ENCODE measurements at places on chromosomes 1 and 21.

GRCh38 chr1:168452329-168452728 lies 91.5 kb downstream of the XCL2 start:
- no peak for DNase-seq

- peak; percentile 74 for DNase-seq
Observed at GRCh38 chr1:154955718-154956543, at the start of gene PBXIP1. Gene PBXIP1 (minus strand): TSS chr1:154956099. CDS start chr1:154953721, 2,378 bp downstream.

DNA sequence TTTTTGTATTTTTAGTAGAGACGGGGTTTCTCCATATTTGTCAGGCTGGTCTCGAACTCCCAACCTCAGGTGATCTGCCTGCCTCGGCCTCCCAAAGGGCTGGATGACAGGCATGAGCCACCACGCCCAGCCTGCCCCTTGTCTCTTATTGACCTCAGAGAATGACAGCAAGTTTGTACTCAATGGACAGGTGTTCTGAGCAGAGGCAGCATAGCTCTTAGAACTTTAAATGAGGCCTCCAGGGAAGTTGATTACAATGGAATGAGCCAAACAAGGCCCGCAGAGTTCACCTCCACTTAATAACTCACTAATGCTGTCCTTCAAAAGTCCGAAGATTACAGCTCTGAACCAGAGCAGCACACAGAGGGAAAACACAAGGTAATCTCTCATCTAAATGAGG lies 10.9 kb downstream of the TMPRSS2 start:
- DNase-seq = no peak

GRCh38 chr21:46295996-46296752 lies 10.0 kb downstream of the YBEY start:
- peak; percentile 74 for DNase-seq

DNA sequence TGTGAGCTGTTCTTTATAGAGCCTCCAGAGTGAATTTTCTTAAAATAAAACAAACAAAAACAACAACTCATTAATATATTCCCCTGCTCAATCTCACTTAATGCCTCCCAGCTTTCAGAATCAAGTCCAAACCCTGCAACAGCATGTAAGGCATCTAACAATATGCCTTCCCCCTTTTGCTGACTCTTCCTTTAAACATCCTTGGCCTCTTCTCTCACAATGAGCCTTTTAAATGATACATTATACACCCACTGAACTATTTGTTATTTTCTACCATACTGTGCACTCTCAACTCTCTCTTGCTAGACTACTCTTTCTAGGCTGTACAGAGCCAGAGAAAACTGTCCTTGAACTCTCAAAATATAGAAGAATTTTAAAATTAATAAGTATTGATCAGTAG lies 115.2 kb upstream of the SNX7 start:
- DNase-seq = no peak

DNA sequence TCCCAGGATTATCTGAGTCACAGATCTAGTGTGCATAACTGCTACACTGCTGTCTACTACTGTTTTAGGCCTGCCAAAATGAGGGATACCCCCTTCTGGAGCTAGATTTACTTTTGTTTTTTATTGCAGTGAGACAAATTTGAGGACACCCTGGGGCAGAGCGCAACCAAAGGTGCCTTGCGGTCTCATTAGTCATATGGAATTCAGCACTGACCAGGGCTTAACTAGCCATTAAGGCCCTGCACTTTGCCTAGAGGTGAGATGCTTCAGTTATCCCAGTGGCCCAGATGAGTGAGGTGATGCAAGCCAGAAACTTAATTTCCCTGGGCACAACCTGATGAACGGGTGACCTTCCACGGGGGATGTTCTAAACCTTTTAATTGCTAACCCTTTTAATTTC lies 998 bp upstream of the SPAG17 start:
- DNase-seq = no peak

DNA sequence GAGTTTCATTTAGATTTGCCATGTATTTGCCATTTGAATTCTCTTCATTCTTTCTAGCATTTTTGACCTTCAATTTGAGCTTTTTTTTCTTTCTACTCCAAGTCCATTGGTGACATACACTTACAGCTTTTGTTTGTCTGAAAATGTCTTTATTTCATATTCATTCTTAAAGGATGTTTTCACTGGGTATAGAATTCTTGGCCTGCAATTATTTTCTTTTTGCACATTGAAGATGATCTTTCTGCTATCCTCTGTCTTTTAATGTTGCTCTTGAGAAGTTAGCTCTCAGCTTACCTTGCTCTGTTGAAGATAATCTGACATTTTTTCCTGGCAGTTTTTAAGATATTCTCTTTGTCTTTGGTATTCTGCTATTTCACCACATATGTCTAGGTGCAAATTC lies 16.6 kb upstream of the TINAGL1 start:
- DNase-seq = no peak

DNA sequence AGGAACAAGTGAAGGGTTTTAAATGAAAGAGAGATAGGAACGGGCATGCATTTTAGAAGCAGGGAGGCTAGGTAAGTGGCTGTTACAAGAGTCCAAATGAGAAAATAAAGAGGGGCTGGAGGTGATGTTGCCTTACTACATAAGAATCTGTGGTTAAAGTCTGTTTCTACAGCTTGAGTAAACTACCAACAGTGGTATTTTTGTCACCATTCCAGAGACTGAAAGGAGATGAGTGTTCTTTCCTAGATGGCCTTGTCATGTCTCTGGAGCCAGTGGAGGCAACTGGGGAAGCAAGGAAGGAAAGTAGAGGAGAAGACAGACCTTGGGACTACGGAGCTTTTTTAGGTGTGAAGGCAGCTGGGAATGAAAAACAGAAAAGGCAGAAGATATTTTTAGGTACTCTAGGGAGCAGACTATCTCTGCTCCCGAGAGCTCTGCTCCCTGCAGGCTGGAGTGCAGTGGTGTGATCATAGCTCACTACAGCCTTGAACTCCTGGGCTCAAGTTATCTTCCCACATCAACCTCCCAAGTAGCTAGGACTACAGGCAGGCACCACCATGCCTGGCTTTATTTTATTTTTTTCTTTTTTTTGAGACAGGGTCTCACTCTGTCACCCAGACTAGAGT lies 12.2 kb downstream of the HDAC1 start:
- no peak for DNase-seq

- DNase-seq = no peak
Observed at GRCh38 chr1:98854137-98854536, 150.5 kb downstream of the PLPPR5 start.

GRCh38 chr1:223256034-223256433 lies 107.9 kb downstream of the SUSD4 start:
- no peak for DNase-seq

DNA sequence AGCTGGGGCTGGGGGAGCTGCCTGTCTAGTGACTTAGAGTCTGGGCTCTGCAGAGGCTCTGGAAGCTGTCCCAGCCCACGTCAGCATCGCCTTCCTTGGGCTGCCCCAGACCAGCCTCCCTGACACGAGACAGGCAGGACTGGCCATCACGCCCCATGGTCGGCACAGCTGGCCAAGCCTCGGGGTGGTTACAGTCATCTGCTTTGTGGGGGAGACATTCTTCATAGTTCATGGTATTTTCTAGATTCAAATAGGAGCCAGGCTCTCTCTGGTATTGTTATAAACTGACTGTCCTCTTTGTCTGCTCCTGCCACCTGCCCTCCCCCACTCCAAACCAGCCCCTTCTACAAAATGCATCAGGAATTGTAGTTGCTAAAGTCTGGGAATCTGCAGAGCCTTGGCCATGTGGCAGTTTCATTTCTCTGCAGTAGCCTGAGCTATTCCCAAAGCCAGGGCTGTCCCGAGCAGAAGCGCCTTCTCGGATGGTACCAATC lies 29.4 kb downstream of the OLFML2B start:
- DNase-seq = no peak

- DNase-seq = no peak
Observed at GRCh38 chr1:8590721-8591351, 226.6 kb downstream of the RERE start.

GRCh38 chr1:167909691-167910180 lies 4.2 kb downstream of the ADCY10 start:
- DNase-seq = no peak

DNA sequence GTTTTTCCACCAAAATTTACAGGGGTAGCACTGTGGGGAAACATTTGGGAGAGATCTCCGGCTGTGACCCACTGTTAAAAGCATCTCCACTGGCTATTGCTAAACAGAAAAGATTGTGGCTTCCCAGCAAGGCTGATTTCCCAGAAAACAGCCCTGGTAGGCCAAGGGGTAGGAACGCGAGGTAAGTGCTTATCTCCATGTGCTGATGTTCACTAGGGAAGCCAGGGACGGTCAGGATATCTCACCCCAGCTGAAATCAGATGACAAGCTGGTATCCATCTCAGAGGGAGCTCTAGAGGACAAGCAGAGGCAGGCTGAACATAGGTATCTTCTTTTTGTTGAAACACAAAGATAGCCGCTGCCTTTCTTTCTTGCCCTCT lies 63.6 kb downstream of the MIS18A start:
- DNase-seq = no peak

- DNase-seq = no peak
Observed at GRCh38 chr1:238681021-238681420, 705.3 kb upstream of the CHRM3 start.

DNA sequence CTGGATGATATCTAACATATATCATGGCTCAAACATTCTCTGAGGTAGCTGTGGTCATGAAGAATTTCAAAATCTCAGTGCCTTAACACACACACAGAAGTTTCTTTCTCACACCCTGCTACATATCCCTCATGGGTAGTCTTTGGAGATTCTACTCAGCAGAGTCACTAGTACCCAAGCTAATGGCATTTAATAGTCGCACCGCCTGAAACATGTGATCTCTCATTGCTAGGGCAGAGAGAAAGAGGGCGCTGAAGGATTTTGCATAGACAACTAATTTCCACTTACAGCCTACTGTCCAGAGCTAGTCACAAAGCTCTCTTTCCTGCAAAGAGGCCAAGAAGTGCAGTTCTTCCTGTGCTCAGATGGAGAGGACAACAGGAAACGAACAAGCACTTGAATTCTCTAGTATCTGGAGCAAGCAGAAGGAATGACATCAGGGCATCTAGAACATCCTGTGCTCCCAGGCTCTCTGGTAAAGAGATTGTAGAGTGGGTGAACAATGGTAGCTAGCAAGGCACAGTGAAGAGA lies 183.4 kb upstream of the PTBP2 start:
- no peak for DNase-seq

DNA sequence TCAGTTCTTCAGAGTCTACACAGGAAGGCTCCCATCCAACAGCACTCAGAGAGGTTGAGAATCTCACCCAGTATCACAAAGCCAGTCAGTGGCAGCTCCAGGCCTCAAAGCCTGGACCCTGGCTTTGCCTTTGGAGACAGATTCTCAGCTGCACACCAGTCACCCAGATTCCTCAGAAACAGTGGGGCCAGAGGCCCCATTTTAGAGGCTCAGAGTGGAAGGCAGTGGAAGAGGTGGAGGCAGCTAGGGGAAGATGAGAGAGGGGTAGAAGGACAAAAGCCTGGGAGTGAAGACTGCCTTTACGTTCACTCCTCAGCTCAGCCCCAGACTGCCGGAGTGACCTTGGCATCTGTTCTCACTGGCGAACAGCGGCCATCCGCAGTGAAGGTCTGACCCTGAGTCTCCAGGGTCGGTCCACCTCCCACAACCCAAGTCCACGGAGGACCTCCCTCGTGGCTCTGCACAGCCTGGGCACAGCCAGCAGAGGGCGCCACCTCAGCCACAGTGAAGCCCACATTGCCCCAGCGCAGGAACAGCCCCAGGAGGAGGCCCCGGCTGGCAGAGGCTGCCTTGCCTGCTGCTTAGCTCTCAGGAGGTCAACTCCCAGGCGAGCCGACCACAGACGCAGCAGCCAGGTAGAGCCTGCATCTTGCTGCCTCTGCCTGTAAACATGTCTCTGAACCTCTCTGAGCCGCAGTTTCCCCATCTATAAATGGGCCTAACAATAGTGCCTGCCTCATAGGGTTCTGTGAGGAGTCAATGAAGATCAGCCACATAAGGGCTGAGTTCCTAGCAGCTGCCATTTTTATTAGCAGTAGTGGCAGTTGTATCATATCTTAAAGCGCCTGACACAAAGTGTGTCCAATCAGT lies 5.9 kb upstream of the FNDC5 start:
- DNase-seq = peak; percentile 71

GRCh38 chr1:6941786-6942185 lies 156.5 kb downstream of the CAMTA1 start:
- DNase-seq = no peak

GRCh38 chr1:78061825-78062523 lies 16.2 kb downstream of the GIPC2 start:
- DNase-seq = no peak

DNA sequence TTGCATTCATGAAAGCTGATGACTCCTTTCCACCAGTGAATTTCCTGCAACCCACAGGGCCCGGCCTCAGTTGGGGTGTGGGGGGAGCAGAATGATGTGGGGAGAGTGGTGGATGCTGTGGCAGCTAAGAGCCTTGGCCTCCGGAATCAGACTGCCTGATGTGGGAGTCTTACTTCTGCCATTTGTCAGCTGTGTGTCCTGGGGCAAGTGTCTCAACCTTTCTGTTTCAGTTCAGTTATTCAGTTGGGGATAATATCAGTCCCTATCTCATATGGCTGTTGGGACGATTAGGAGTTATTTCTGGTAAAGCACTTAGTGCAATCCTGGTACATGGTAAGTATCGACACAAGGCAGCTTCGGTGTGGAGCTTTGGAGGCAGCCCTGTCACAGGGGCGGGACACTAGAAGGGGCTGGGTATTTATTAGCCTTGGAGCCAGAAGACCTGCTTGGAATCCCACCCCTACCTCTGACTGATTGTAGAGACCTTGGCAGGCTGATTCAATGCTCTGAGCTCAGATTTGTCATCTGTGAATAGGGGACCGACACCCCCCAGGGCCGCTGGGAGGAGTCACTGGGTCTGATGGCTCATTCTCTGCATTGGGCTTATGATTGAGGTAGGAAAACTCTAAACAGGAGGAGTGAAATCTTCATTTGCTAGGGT lies 19.6 kb downstream of the ARHGEF10L start:
- no peak for DNase-seq

DNA sequence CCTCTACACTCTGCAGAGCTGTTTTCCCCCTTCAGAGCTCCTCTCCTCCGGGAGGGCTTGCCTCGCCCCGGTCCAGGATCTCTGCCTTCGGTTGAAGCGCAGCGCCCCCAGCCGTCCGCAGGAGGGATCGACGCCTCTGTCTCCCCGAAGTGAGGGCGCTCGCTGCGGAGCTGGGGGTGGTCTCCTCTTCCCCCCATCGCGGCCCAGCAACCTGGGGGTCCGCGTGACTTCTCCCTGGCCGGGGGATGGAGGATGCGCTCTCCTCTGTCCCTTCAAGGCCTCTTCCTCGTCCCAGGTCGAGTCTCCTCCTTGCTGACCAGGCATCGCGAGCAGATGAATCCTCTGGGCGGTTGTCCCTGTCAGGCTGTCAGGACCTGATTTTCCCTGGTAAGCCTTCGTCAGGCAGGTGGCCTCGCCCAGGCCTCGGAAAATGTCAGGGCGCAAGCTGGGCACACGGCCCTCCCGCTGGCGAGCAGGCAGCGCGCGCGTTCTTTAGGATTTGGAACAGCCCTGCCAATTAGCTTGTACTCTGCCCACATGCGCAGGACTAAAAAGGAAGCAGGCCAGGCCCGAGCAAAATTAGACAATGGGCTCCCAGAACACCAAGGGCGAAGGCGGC lies 90.5 kb downstream of the EDEM3 start:
- peak; percentile 44 for DNase-seq

All from activated CD4-positive, alpha-beta T cell treated with anti-CD3 and anti-CD28 coated beads, Interleukin-2, amount 50 U/mL, for 48 hours (primary cell).